ENCODE measurements at places on chromosomes 7 and 10. TPM values are rescaled to one million over a fixed set of nuclear protein-coding genes. Genes with fewer than 3 reads are reported as not detected.

DNA sequence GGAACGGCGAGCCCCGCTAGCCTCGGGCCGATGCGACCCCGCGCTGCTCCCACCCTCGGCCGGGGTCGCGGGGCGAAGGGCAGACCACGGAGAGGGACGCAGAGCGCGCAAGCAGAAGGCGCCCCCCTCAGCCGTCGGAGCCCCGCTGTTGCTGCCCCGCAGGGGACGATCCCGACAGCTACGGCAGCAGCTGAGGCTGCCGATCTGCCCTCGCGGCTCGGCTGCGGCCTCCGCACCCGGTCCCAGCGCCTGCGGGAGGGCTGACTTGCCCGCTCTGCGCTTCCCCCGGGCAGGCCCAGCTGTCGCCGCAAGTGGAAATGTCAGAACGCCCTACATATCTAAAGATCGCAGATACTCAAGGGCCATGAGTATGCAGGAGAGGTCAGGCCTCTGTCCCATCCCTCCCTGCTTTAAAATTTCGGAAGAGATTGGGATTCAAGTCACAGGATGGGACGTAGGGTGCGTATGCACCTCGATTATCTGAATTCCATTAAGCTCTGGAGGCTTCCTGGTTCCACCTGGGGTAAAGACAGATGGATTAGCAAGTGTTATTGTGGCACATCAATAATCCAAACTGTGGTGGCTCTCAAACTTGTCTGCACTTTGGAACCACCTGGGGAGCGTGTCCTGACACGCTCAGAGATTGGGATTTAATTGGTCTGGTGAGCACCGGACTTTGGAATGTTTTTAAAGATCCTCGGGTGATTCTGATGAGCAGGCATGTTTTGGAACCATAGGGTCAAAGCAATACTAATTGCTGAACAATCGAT, at the start of gene CRPPA:
CRPPA (minus strand) TSS at position 206 of the 770 bp plus-strand sequence. CDS start 216 bp downstream, outside the sequence.
- no peaks in the 10 kb centered on the region for H3K4me1 ChIP-seq
- no peaks in the 10 kb centered on the region for H3K36me3 ChIP-seq
- peak; percentile 48 for DNase-seq
- peak within 1 kb of the TSS; percentile 94 for H3K27ac ChIP-seq

DNA sequence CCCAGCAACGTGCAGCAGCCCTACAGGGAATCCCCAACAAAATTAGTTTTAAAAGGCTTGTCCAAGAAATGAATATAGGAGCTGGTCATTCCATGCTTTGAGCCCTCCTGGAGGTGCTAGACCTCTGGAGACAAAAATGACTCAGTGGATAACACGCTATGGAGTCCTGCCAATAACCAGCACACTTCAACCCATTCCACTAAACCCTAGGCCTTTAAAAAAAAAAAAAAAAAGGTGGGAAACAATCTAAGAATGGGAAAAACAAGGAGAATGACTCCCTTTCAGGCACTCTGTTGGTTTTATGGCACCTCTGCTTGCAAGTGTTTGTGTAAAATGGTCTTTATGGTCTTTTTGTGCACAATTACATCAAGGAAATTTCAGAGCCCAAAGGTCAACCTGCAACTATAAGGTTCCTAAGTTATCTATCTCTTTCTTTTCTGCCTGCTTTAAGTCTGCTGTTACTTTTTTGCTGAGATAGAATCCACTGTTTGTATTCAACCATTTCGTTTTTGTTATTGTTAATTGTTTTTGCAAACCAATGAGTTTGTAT, 21.3 kb downstream of the AVL9 start:
- no peaks in the 10 kb centered on the region for H3K4me1 ChIP-seq
- no peaks in the 10 kb centered on the region for H3K27me3 ChIP-seq
- H3K4me3 ChIP-seq, result no peak overlapping the region

GRCh38 chr10:10178476-10178875, 839.2 kb upstream of the CELF2 start:
- no peak overlapping the region for H3K27ac ChIP-seq
- H3K4me1 ChIP-seq, result no peaks in the 10 kb centered on the region

CYP3A7 gene
- not detected for total RNA-seq

FMC1 gene
- total RNA-seq, result 29.6 TPM

PIK3CG gene
- 5.1 TPM for total RNA-seq

GRCh38 chr7:8037151-8037550, 68.6 kb downstream of the GLCCI1 start:
- H3K4me1 ChIP-seq, result no peaks in the 10 kb centered on the region
- no peak overlapping the region for H3K27ac ChIP-seq
- DNase-seq, result no peak

DNA sequence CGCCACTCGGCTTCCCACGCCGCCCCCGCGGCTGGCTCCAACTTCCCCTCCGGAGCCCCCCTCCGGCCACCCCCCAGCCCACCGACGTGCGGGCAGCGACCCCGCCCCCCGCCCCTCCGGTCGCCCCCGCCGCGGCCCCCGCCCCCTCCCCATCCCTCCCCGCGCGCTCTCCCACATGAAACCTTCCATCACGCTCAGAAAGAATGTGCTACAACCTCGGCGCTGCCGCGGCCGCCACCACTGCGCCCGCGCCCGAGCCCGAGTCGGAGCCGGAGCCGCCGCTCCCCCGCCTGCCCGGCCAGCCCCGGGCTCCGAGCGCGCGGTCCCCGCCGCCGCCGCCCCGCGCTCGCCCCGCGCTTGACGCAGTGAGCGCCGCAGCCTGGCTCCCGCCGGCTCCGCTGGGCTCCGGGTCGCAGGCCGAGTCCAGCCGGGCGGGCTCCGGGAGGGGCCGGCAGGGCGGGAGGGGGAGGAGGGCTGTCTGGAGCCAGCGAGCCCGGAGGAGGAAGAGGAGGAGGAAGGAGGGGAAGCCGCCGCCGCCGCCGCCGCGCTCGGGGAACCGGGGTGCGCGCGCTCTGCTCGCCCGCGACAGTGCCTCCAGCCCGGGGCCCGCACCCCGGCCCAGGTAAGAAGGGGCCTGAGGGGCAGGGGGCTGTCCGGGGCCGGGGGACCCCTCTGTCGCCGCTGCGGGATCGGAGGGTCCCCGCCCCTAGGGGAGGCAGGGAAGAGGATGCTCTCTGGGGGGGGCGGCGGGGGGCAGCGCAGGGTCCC, 4.3 kb upstream of the ELFN1 start:
- DNase-seq, result no peak
- H3K36me3 ChIP-seq, result no peaks in the 10 kb centered on the region
- peak overlapping the region; percentile 31 for H3K4me3 ChIP-seq
- peaks cover 19% of the 10 kb centered on the region for H3K27me3 ChIP-seq
- H3K27ac ChIP-seq, result no peak overlapping the region

OPALIN gene
- total RNA-seq, result 0.17 TPM

GRCh38 chr10:95896071-95896850, 11.5 kb upstream of the CC2D2B start:
- no peaks in the 10 kb centered on the region for H3K36me3 ChIP-seq
- DNase-seq, result no peak
- H3K27ac ChIP-seq, result no peak overlapping the region
- H3K4me1 ChIP-seq, result no peaks in the 10 kb centered on the region

LRRD1 gene
- not detected for total RNA-seq

- H3K36me3 ChIP-seq, result no peaks in the 10 kb centered on the region
- H3K4me1 ChIP-seq, result no peaks in the 10 kb centered on the region
- H3K27me3 ChIP-seq, result no peaks in the 10 kb centered on the region
- no peak overlapping the region for H3K4me3 ChIP-seq
Measured at GRCh38 chr7:42338231-42338915, 101.4 kb upstream of the GLI3 start.

KCND2 gene
- not detected for total RNA-seq

- H3K36me3 ChIP-seq, result no peaks in the 10 kb centered on the region
- H3K4me1 ChIP-seq, result no peaks in the 10 kb centered on the region
- no peaks in the 10 kb centered on the region for H3K27me3 ChIP-seq
- no peak for DNase-seq
- H3K27ac ChIP-seq, result no peak overlapping the region
- no peak overlapping the region for H3K4me3 ChIP-seq
Measured at GRCh38 chr7:142886866-142887265, 1.3 kb upstream of the TRPV6 start.

DNA sequence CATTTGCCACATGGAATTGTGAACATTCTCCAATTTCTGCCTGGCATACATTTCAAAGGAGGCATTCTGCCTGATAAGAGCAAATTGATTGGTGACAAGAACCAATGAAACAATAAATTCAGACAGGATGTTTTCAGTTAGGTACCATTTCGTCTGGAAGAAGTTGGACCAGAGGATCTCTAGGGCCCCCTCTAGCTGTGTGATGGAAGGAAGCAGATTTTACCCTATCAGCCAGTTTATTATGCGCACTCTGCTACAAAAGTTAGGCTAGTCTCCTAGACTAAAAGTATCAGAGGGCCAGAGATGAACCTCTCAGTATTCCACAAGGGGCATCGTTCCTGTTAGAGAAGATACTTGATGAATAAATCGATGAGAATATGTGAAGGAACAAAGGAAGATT, 118.0 kb downstream of the BUB3 start:
- DNase-seq, result no peak
- H3K27ac ChIP-seq, result no peak overlapping the region

DNA sequence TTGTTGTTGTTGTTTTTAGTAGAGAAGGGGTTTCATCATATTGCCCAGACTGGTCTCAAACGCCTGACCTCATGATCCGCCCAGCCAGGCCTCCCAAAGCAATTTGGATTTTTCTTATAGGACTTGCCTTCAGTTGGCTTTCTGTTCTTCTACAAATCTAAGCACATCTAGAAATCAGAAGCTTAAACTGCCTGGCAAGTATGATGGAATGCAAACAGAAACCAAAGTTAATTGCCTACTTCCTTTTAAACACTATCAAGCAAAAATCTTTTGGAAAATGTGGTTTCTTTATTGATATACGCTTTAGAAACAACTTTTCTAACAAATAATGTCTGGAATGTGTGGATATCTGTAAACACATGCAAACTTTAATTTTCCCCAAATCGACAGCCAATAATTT, 64.9 kb downstream of the USP6NL start:
- no peak overlapping the region for H3K4me3 ChIP-seq
- DNase-seq, result no peak
- no peaks in the 10 kb centered on the region for H3K4me1 ChIP-seq
- no peak overlapping the region for H3K27ac ChIP-seq
- no peaks in the 10 kb centered on the region for H3K27me3 ChIP-seq

- no peaks in the 10 kb centered on the region for H3K36me3 ChIP-seq
- no peaks in the 10 kb centered on the region for H3K27me3 ChIP-seq
- H3K4me3 ChIP-seq, result no peak overlapping the region
- no peaks in the 10 kb centered on the region for H3K4me1 ChIP-seq
Measured at GRCh38 chr10:132476146-132477065, 61.2 kb upstream of the INPP5A start.

DNAJC1 gene
- 89.3 TPM for total RNA-seq

Data from prostate gland (tissue), 2 donors.